ENCODE measurements at places on chromosomes 6 and 20.

- DNase-seq: no peak
Observed at GRCh38 chr6:100818066-100818465, 63.1 kb downstream of the ASCC3 start.

DNA sequence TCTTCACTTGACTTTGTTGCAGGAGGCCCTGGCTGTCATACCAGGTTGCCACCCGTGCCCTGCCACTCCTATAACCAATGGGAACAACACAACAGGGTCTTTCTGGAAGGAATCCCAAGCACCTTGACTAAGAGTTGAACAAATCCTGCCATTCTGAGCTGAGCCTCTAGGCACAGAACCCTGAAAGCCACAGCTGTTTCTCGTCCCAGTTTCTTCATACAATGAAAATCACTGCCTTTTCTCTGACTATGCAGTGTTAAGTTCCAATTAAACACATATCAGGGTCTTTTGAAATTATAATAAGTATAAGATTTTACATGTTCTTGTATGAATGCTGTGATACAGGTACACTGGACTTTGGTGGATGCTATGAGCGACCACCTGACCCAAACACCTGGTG, 54.4 kb downstream of the RIPOR2 start:
- DNase-seq: no peak

DNA sequence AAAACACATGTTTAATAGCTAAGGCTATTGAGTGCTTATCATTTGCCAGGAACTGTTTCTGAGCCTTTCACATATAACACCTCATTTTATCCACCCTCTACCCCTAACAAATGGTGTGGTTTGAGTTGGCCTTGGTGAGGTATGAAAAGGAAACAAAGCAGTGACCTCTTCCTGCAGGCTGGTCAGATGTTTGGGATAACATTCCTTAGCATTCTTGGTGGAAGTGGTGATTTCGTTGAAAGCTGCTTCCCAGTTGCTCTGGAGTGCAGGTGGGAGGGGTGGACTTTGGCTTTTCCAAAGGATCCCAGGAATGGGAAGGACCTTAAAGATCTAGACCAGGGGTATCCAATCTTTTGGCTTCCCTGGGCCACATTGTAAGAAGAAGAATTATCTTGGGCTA, 41.3 kb downstream of the CARMIL1 start:
- DNase-seq: no peak

- DNase-seq: no peak
Observed at GRCh38 chr20:1060985-1061384, 57.4 kb upstream of the PSMF1 start.

- DNase-seq: no peak
Observed at GRCh38 chr6:155200012-155200411, 63.8 kb upstream of the CLDN20 start.

GRCh38 chr6:10603219-10603618, 82.1 kb downstream of the GCNT2 start:
- no peak for DNase-seq

DNA sequence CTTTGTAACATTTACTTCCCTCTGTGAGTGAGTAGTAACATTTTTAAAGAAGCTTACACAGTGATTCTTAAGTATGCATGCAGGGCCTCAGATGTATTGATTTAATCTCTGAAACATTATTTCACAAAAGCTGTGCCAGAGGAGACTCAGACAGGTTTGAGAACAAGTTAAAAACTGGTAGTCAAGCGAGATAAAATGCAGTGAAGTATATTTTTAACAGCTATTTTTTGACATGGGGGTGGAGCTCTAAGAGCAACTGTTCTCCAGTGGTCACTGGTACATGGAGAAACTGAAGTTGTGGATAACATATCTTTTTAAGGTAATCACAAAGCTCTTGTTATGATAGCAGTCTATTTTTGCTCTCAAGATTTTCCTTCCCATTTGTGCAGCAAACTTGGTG, 20.4 kb downstream of the DSTN start:
- DNase-seq: no peak

DNA sequence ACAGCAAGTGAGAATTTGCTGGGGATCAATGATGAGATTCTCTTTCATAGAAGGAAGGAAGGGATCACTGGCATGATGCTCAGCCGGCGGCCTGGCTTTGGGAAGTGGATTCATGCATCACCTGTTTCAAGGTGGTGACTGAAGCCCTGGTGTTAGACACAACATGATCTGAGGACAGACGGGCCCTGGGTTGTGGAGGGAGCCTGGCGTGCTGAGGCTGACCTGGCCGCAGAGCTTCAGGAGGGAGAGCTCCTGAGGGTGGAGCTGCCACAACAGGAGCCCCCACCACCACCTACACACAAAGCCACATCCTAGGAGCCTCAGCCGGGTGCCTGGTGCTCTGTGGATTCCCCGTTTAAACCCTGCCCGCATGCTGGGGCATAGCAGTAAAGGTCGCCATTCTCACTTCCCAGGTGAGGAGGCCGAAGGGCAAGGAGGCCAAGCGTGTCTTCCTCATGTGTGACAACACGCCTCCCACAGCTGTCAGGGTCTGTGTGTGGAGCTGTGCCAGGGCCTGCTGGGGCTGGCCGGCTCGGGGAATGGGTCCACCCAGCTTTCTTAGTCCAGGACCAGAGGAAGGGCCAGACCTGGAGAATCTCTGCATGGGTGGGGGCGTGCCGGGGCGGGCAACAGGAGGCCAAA, 107.0 kb downstream of the ERMARD start:
- DNase-seq: no peak

DNA sequence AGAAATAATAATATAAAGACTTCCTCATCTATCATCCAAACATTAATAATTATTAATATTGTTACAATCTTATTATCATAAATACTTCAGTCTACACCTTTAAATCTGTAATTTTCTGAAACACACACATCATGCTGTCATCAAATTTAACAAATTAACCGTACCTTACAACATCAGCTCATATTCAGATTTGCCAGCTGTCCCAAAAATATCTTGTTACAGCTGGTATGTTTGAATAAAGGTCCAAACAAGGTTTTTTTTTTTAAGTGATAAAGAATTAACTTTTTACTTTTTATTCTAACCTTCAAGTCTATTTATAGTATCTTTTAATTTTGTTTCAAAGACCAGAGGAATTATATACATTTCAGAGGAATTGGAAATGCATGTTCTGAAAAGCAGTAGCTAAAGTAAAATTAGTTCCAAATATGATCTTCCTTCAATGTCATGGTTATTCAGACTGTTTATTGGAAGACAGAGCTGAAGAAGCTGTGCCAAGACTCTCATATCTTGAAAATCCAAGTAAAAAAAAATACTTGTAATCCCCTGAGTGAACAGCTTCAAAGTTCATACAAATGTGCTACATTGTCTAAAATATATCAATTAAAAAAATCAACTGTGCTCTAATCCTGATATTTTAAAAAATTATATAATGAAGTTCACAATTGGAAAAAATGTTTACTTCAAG, 161.7 kb upstream of the BMP5 start:
- DNase-seq: no peak

GRCh38 chr6:105178110-105178509, 1.7 kb downstream of the POPDC3 start:
- peak; percentile 91 for DNase-seq

DNA sequence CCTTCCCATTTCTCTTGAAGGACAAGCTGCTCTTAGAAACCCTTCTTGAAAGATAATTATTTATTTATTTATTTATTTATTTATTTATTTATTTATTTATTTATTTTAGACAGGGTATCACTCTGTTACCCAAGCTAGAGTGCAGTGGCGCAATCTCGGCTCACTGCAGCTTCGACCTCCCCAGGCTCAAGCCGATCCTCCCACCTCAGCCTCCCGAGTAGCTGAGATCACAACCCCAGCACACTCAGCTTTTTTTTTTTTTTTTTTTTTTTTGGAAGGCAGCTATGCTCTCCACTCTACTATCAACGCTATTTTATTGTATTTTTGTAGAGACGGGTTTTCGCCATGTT, 1.2 kb upstream of the HEBP2 start:
- no peak for DNase-seq

DNA sequence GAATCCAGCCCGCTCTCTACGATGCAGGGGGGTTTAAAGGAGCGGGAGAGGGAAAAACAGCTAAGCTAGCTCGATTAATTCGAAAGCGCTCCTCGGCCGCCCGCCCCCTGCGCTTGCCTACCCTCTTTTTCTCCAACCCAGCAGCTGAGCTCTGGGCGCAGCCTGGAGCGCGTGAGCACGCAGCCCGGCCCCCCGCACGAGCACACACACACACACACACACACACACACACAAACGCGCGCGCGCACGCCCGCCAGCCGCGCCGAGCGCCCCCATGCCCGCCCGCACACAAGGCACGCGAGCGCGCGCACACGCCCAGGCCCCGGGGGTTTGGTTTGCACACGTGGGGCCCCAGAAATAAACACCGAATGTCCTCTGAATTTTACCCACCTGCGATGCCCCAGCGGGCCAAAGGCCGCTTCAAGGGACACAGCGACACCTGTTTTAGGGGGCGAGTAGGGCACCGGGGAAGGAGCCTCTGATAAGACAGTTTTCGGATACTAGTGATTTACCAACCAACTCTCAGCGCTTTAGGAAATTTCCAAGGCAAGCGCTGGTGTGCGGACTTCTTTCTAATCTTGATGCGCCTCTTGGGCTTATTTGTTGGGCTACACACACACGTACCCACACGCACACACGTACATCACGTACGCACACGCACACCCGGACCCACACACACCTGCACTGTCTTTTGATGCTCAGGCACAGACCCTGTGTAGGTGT, 802 bp upstream of the NRN1 start:
- peak; percentile 50 for DNase-seq

DNA sequence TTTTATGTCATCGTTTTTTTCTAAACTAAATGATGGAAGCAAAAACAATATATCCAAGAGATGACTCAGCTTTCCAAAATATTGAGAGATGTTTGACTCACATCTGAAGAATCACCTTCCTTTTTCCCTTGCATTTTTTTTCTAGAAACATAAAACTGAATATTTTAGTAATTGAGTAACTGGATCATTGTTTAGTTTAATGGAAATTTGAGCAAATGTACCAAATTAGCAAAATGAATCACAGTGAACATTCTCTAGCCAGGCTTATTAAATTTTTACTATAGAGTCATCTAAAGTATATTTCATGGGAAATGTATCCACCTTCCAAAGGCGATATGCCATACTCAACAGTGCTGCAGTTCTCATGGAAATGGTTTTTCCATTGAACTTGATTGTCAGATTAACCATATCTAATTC, 145.5 kb downstream of the TENT5A start:
- peak; percentile 80 for DNase-seq

DNA sequence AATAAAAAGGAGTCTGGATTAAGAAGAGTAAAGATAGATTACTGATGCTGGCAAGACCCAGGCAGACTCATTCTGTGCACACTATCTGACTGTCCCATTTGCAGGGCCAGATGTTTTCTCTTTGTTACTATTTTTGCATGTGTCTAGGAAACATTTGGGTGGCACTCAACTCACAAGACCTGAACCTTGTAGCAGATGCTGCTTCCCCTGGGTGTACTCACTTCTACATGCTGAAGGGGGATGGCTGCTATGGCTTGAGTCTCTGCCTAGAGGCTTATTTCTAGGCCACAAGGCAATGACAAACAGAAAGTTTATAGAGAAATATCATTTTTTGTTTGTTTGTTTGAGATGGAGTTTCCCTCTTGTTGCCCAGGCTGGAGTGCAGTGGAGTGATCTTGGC, 351.4 kb downstream of the FOXA2 start:
- DNase-seq: no peak

DNA sequence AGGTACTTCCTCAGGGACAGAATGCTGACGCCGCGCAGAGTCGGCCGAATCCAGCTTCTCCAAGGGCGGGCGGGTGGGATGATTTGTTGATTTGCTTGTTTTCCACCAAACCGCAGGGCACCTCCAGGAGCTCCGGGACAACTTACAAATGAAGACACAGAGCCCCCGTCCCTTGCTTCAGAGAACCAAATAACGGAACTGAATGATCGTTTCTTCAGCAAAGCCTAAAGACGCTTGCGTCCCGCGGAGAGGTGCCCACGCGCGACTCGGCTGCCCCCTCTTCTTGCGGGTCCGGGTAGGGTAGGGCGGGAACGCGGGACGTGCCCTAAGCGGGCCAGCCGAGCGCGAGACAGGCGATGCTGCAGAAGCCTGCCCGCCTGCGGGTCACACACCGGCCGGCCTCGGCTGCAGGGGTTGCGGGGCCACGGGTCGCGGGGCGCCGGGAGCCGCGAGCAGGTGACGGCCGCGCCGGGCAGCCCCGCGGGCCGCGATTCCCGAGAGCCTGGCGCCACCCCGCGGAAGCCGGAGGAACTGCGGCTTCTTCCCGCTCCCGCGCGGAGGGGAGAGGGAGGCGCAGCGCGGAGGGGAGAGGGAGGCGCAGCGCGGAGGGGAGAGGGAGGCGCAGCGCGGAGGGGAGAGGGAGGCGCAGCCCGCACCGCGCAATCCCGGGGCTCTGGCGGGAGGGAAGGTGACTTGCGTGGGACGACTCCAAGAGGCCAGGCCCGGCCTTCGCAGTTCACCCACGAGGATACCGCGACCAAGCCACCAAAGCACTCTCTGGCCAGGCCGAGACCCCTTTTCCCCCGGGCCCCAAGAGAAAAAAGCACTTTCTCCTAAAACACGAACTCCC, 7.7 kb upstream of the FOXF2 start:
- DNase-seq: no peak

DNA sequence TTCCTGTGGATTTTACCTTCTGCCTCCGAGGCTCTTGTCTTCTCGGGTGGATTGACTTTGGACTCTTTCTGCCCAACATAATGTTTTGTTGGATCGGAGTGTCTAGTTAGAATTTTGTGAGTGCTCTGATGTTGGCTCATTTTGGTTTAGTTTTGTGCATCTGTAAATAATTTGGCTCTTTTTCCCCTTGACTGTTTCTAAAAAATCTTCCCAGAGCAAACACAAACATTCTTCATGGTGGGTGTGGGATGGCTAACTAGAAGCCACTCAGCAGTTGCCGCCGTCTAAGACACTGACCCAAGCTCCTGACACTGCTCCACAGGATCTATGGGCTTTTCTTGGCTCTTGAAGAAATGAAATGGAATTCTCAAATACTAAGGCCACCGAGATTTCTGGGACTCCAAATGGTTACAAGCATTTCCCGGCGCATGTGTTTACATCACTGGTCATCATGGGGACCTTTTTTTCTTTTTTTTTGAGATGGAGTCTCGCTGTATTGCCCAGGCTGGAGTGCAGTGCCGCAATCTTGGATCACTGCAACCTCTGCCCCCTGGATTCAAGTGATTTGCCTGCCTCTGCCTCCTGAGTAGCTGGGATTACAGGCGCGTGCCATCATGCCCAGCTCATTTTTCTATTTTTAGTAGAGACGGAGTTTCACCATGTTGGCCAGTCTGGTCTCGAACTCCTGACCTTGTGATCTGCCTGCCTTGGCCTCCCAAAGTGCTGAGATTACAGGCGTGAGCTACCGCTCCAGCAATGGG, 92.0 kb upstream of the FRMD1 start:
- no peak for DNase-seq

DNA sequence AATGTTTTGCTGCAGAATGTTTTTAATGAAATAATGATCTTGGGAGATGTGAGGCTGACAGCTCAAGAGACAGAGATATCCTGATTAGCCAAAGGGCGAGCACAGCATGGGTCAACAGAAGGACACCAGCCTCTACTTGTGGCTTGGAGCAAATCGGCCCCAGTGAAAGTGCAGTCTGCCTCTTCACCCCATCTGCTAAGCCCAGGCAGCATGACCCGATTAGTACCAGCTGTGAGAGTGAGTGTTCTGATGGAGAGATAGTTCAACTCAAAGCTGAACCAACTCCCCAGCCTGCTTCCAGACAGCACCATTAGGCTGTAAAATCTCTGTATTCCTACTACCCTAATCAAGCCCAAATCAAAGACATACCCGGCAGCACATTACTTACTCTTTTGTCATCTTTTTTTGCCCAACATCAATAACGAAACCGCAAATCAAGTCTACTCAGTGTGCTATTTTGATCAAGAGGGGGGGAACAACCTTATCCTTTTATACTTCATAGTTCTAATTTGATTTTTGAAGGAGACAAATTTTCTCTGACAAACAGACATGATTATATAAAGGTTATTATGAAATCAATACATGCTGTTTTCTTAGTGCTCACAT, 514.1 kb upstream of the NRSN1 start:
- DNase-seq: no peak

Data from fibroblast of upper back skin (primary cell).